ENCODE measurements at places on chromosomes 4 and X.

DNA sequence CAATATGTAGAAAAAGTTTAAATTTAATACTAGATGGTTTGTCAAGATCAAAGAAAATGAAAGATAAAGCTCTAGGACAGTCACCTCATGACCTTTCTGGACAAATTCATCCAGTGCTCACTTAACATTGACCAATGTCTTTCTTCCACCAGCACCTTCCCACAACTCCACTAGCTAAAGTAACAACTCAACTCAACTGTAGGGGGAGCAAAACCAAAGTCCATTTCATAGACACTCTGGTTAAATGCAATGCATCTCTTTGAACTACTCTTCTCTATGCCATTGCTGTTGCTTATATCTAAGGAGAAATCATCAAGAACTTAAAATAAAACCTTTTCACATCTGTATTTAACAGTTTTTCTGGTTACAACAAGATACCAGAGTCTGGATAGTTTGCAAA lies 25.1 kb downstream of the UGT2B4 start:
- DNase-seq = no peak

DNA sequence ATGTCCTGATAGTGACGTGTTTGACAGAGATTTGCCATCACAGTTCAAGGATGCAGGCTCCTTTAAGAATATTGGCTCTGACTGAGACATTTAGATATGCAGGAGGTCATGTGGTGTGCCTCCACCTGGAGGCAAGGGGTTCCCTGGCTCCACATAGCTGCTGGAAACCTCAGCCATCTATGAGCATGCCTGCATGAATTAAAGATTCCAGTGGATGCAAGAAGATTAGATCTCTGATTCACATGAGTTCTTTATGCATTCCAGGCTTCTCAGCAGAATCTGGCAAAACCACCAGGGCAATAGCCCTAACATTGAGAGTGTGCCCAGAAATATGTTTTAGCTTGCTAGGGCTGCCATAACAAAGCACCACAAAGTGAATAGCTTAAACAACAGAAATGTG lies 298.5 kb upstream of the AADAT start:
- DNase-seq = no peak

DNA sequence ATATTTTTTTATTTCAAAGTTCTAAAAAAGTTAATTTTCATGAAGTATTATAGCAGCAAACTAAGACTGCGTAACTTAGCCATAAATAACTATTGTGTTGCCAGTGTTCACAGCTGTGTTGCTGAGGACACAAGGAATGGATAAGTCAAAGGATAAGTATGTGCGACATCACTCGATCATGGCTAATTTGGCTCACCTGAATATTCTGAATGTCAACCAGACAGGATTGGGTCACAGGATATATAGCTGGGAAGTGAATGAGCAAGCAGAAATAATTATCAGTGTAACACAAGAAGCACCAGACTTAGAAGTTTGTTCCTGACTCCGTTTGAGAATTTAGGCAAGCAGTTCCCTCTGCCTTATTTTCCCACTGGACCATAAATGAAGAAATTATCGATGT lies 33.9 kb downstream of the PRDM8 start:
- no peak for DNase-seq

GRCh38 chrX:140949233-140949632 lies 53.2 kb upstream of the SPANXB1 start:
- DNase-seq = no peak

DNA sequence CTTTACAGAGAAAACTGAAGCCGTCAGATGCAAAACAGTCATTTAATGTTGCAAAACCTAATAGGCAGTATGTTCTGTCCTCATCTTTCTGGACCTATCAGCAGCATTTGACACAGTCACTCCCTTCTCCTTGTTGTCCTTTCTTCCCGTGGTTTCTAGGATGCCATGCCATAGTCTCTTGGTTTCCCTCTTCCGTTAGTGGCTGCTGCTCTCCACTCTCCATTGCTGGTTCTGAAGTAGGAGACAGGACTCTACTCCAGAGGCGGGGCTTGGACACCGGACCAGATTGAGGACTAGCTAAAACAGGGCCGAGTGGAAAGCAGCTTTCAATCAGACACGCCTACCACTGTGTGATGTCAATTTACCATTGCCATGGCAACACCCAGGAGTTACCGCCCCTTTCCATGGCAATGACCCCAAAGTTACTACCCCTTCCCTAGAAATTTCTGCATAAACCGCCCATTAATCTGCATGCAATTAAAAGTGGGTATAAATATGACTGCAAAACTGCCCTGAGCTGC lies 88.8 kb upstream of the CCDC160 start:
- DNase-seq = no peak

GRCh38 chr4:82362565-82362964 lies 11.2 kb downstream of the HNRNPD start:
- no peak for DNase-seq

DNA sequence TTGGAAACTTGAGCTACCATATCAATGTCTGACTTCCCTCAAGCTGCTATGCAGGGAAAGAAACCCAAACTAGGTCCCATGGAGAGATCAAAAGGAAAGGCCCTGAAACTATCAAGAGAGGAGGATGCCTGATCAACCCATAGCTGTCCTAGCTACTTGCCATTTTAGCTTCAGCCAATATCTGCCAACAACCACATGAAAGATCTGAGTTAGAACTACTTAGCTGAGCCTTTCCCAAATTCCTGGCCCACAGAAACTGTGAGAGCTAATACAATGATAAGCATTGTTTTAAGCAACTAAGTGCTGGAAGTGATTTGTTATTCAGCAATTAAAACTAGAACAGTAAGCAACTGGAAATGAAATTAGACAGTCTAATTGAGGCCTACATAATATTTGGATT lies 6.3 kb upstream of the ARHGEF38 start:
- DNase-seq = no peak

DNA sequence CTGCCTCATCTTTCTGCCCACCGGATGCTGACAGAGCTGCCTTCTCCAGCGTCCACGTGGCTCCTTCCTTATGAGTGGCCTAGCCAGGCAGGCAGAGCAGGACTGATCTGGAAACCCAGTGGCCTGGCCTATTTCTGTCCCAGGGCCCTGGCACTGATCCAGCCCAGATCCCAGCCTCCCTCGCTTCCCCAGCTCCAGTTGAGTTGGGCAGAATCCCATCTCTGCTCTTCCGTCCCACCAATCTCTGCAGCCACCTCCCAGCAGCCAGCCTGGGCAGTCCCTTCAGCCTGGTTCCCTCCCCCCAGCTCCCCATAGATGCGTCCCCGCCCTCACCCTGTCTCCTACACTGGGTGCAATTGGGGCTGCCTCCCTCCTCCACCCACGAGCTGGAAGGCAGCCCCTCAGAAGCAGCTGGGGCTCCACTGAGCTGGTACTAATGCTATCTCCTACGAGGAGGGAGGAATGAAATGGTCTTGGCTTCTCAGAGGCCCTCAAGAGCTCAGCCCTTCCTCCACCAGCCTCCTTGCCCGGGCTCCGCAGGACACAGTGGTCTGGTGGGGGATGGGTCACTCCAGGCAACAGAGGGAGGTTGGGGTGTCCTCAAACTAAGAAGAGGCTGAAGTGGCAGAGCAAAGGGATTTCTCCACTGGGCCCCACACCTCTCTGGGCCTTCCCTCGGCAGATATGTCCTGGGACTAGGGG lies 94.2 kb downstream of the PJA1 start:
- no peak for DNase-seq

GRCh38 chrX:134377537-134377936 lies 82.4 kb upstream of the HPRT1 start:
- DNase-seq = no peak

DNA sequence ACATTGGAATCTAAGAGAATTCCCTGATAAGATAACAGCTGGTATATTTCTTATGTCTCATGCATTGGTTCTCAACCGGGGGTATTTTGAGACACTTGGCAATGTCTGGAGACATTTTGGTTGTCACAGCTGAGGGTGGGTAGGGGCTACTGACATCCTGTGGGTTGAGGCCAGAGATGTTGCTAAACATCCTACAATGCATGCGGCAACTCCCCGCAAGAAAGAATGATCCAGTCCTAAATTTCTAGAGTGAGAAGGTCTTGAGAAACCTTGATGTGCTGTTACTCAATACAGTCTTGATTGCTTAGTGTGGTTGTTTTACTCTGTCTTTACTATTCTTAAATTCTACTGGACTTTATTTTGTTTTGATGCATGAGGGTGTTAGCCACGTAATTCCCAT lies 287.2 kb downstream of the FRMPD4 start:
- DNase-seq = no peak

DNA sequence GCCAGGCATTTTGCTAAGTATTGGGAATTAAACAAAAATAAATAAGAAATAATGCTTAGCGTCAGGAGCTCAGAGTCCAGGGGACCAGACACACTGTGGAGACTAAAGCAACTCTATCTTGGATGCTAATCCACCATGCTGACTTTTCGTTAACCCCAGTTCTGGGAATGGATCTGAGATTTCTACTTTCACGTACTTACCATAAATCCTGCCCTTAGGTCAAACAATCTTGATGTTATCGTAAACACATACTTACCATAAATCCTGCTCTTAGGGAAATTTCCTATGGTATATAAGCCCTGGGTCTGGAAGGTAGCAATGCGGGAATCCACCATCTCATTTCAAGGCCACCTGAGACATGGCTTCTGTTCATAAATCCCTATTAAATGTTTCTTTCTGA lies 204.5 kb upstream of the IGFBP7 start:
- no peak for DNase-seq

- DNase-seq = no peak
Observed at GRCh38 chrX:23554304-23554703, 113.0 kb upstream of the PRDX4 start.

DNA sequence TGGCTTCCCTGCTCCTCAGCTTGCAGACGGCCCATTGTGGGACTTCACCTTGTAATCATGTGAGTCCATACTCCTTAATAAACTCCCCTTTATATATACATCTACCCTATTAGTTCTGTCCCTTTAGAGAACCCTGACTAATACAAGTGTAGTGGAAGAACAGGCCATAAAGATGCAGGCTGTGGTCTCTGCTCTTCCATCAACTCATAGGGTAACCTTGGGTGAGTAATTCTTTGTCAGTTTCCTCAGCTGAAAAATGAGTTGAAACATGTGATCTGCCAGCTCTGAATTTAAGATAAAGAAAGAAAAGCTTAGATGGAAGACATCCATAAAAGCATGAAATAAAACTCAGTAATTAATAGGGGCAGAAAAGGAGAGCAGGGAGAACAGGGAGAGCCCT lies 103.6 kb downstream of the ENOX2 start:
- DNase-seq = no peak

DNA sequence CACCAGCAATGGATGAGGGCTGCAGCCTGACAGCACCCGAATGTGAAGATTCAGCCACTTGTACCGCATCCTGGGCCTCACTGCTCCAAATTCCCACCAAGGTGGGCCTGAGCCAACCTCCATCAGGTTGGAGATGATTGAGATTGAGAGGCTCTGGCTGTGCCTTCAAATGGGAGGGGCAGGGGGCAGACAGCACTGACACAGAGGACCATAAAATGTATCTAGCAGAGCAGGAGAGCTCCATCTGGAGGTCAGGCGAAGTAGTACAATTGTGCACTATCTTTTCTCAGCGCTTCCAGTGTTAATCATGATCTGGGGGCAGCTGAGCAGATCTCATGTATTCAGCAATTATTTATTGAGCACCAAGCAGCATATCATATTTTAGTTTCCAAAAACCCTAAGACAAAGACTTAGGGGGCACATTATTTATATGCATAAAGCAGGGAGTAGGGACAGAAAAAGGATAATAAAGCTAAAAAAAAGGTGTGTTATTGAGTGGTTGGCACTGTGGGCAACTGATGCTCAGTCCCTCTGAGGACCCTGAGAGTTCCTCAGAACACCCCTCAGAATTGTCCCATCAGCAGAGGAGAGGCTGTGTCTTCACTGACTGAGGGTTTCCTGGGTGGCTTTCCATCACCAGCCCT lies 31.6 kb upstream of the C1QTNF7 start:
- DNase-seq = no peak

DNA sequence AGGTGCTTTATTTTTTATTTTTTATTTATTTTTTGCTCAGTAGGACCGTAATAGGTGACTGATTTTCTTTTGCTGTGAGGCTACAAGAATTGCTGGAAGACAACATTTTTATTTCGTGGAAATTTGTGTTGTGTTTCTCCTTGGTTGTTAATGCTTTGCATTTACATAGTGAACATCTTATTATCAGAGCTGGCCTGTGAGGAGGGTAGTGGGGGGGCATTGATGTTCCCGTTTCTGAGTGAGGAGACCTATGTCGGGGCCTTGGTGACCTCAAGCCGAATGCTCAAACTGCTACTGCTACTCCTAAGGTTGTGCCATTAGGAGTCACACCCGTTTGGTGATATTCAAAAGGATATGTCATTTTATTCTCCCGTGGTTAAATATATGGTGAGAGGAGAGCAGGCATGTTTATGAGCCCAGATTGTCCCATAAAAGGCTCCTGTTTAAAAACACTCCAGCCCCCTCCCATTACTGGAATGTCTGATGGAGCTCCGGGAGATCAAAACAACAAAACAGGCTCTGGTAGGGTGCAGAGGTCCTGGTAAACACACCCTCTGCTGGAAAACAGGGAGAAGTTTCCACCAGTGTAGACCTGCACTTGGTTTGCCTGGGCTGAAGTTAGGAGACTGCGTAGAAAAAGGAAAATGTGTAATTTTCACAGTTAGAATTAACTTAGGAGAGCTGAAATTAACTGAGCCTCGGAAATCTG lies 5.6 kb downstream of the PDGFRA start:
- no peak for DNase-seq

GRCh38 chrX:44343412-44344141 lies at the start of gene EFHC2:
TSS of gene EFHC2 (minus strand) at chrX:44343672. CDS start at chrX:44343588, 84 bp downstream.
- no peak for DNase-seq

DNA sequence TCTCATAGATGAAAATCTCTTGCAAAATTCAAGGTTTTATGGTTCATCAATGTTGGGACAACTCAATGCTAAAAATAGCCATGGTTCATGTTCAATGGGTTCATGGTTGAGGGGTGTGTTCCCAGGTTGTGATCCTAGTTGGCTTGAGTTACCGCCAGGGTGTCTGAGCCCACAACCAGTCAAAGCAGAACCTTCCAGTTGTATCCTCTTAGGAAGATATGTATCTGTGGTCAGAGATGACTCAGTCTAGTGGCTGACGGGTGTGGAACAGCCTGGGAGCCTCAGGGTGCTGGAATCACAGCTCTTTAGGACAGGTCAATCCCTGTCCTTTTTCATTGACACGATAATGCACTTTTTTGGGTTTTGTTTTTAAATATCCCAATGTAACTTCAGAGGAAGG lies 192.3 kb upstream of the NR3C2 start:
- DNase-seq = no peak

Measured in DMS79 (cell line).